ENCODE measurements at places on chromosomes 6 and 20. TPM values are rescaled to one million over a fixed set of nuclear protein-coding genes. Genes with fewer than 3 reads are reported as not detected.

- no peak for DNase-seq
These were observed 357.3 kb downstream of the THBS2 start for GRCh38 chr6:168896321-168896720.

GRCh38 chr6:13863699-13864155 is 49.4 kb upstream of the MCUR1 start:
- DNase-seq, result no peak

- no peak for DNase-seq
These were observed 4.4 kb downstream of the RNF182 start for GRCh38 chr6:13929196-13929595.

MICB gene
- 1.8 TPM for total RNA-seq

RNF39 gene
- total RNA-seq, result not detected

Data from liver (tissue), 10 donors.